ENCODE measurements at places on chromosomes 7 and 10.

DNA sequence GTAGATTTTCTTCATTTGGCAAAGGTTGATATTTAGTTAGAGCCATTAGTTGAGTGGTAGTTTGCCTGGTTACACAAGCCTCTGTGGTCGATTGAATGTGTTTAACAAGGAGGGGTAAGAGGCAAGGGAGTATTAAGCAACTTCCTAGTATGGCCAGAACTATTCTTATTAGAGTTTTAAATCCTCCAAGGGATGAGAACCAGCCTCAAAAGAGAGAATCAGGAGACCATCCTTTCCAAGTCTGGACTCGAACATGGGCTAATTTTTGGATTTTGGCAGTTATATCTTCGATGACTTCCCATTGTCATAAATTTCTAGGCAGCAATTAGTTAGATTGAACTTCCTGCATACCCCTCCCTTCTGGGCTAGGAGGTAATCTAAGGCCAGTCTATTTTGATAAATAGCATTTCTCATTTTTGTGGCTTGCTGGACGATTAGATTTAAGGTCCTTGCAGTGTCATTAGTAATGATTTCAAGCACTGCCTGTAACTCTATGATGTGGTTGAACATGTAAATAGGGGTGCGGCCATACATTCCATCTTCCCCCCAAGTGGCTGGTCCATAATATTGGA lies 219.5 kb upstream of the KCND2 start:
- DNase-seq = no peak

- DNase-seq = no peak
Measured at GRCh38 chr10:89475125-89475524, 60.3 kb downstream of the SLC16A12 start.

- no peak for DNase-seq
Measured at GRCh38 chr10:29881336-29881771, 178.0 kb downstream of the JCAD start.

DNA sequence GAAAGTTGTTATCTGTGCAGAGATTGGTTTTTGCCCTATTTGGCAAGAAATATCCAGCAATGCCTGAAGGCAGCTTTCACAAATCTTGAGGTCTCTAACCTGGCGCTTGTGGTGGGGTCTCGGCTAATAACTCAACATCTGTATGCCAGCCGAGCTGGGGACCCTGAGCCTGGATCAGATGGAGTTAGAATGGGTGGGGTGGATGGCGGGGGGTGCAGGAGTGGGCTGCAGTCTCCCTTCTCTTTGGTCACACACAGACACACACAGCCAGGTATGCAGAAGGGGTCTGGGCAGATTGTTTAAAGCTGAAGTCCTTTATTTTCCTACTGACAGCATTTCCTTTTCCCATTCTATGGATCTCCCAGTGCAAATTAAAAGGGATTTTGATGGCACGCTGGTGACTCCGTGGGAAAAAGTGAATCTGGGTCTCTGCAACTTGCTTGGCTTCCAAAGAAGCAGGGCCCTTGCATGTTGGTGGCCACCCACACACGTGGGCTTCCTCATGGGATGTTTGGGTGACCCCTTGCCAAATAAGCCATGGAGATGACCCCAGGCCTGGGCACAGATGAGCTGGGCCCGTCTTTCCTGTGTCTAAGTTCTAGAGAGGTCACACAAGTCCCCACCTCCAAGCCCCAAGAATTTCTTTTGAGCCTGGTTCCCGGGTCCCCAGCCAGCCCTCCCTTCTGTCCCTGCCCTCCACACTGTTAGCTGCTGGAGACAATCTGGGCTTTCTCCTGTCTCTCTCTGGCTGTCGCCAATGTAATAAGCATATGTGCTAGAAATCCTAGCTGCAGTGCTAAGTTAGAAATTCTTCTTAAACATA lies 39.9 kb upstream of the EMX2 start:
- no peak for DNase-seq

GRCh38 chr7:132999845-133000244 lies 82.0 kb downstream of the CHCHD3 start:
- DNase-seq = no peak

GRCh38 chr10:50394832-50395231 lies 143.5 kb upstream of the ASAH2 start:
- no peak for DNase-seq

DNA sequence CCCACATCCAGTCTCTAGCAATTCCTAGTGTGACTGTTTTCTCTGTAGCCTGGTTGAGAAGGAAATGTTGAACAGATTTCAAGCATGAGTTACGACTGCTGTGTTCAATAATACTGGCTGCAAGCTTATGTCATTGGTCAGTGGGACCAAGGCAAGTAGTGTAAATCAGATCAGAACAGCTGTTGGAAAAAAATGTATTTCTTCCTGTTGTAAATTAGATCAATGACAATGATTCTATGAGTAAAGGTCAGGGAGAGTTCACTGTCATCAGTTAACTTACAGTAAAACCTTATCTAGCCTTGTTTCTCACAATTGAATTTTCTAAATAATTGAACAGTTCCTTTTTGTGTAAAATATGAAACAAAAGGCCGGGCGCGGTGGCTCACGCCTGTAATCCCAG lies 6.7 kb downstream of the OTUD1 start:
- no peak for DNase-seq

GRCh38 chr7:154425271-154425670 lies 373.1 kb downstream of the DPP6 start:
- DNase-seq = no peak

DNA sequence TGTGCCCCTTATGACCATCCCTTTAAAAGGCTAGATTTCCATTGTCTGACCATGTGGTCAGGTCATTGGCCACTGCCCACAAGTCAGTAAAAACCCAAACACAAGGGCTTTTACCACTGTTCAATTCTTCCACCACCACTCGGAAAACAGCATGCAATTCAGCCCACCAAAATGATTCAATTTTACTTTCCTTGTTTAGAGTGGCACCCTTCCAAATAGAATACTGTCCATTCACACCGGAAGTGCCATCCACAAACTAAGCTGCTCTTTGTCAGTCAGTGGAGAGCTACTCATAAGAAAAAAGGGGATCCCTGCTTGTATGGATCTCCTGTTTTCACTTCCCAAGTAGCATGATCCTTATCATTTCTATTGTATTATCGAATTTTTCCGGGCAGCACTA lies 350.7 kb upstream of the MBL2 start:
- no peak for DNase-seq

DNA sequence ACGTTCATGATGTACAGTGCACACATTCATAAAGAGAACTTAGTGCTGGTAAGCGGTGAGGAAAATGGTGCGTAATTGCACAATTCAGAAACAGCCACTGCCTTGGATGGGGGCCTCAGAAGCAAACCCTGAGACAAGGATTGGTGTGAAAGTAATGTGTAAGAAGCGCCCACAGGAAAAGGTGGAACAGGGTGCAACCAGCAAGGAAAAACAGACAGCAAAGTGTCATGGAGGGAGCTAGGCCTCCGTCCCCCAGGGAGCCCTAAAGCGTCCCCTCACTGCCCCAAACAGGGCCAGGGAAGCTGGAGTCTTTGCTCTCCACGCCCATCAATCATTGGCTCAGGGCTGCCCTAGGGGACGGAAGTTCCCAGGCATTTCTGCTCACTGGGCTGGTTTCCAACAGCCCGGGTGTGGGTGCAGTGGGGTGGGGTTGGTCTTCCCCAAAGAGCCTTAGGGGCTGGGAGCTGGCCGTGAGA lies 9.6 kb upstream of the C10orf105 start:
- DNase-seq = no peak

GRCh38 chr10:122659126-122659525 lies 40.5 kb downstream of the C10orf120 start:
- no peak for DNase-seq

GRCh38 chr10:112793202-112793921 lies 156.7 kb upstream of the TCF7L2 start:
- DNase-seq = no peak

- no peak for DNase-seq
Measured at GRCh38 chr7:91293840-91294239, 29.6 kb downstream of the FZD1 start.

- DNase-seq = no peak
Measured at GRCh38 chr10:10213237-10213636, 804.4 kb upstream of the CELF2 start.

DNA sequence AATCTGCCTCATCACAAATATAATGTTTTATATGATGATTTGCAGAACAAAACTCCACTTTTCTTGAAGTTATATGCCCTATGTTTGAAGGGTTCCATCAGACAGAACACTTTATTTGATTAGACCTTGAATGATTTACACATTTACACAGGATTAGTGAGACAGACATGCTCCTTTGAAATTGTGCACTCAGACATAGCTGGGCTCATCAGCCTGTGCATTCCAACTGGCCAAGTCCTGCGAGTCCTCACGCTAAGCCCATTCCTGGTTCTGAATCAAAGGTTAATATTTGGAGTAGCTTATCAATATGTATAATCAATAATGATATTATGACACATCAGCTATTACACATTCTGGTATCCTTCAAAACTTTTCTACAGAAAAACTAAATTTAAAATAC lies 173.6 kb downstream of the MBL2 start:
- no peak for DNase-seq

DNA sequence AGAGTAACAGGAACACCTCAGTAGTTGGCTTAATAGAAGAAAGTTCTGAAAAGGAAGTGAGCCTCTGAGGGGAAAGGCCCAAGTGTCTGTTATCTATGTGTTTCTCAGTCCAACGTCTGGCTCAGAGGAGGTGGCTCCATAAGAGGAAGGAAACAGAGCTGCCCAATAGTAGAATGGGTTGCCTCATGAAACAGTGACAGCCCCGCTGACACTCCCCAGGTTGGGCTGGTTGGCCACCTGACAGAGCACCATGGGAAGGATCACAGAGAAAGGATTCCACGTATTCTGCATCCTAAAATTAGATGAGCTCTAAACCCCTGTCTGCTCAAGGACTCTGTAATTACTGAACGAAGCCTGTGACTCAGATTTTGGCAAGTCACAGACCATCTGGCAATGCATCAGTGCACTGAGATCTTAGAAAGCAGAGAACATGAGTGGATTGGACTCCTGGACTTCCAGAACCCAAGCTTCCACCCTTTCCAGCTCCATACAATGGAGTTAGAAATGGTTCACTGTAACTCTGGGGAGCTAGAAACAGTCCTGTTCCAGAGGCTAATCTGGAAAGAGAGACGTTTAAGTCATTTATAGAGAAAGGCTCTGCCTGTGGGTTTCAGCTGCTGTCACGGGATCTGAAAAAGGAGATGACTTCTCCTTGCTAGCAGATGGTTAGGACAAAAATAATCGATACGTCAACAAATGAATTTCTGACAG lies 2.9 kb downstream of the PKD2L1 start:
- DNase-seq = no peak

GRCh38 chr7:75849573-75849972 lies 29.3 kb upstream of the RHBDD2 start:
- no peak for DNase-seq

DNA sequence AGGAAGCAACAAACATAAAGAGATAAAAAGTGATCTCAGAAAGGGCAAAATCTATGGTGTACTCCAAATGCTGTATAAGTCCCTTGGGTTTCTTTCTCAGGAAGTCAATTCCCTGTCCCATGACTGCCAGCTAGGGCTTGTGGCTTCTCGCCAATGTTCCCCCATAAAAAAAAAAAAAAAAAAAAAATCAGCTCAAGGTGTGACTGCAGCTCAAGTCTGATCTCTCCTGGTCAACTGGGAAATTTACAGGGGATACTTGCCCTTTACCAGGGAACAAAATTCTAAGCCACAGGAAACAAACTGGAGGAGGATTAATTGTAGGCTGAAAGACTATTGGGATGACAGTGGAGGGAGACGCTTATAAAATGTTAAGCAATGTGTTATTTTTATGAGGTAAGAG lies 76.0 kb downstream of the PCGF5 start:
- no peak for DNase-seq

- no peak for DNase-seq
Measured at GRCh38 chr7:99897322-99898022, 20.6 kb upstream of the OR2AE1 start.

GRCh38 chr10:58570979-58571378 lies 58.3 kb downstream of the BICC1 start:
- no peak for DNase-seq

GRCh38 chr7:50854831-50855230 lies 72.1 kb upstream of the GRB10 start:
- no peak for DNase-seq
